ENCODE measurements at places on chromosomes 13 and 19.

GRCh38 chr13:90857921-90858320 lies 489.6 kb upstream of the MIR17HG start:
- DNase-seq, result no peak

- no peak for DNase-seq
Measured at GRCh38 chr13:97537110-97537509, 103.1 kb downstream of the RAP2A start.

DNA sequence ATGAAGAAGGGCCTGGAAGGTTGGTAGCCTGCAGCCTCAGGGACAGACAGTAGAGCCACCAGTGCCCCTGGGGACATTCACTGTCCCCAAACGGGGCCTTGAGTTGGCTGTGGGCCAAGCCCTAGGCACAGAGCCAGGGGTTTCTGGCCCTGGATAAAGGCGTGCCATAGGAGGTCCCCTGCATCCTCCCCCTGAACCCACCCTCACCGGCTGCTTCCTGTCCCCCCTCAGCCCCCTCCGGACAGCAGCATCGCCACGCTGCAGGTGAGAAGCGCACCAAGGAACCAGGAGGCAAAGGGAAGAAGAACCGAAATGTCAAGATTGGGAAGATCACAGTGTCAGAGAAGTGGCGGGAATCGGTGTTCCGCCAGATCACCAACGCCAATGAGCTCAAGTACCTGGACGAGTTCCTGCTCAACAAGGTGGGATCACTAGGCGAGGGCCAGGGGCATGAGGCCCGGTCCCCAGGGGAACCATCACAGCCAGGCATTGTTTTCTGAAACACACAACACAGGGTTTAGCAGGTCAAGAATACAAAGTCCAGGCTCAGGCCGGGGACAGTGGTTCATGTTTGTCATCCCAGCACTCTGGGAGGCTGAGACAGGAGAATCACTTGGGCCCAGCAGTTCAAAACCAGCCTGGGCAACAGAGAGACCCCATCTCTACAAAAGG lies 14.6 kb upstream of the USE1 start:
- DNase-seq, result no peak

DNA sequence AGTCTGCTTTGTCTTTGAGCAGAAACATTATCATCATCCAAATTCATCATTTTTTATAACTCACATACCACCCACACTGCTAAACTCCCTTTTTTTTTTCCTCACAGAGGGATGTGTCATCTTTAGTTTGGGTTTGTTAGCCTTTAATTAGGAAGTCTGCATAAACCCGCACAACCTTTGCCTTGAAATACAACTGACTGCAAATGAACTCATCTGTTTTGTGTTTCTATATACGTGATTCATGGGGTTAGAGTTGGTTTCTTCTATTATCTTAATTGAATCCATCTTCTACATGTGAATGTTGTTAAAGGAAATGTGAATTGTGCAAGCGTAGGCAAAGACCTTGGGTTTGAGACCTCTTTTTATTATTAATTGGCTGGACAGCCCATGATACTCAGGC lies 102.7 kb downstream of the SLAIN1 start:
- DNase-seq, result no peak

DNA sequence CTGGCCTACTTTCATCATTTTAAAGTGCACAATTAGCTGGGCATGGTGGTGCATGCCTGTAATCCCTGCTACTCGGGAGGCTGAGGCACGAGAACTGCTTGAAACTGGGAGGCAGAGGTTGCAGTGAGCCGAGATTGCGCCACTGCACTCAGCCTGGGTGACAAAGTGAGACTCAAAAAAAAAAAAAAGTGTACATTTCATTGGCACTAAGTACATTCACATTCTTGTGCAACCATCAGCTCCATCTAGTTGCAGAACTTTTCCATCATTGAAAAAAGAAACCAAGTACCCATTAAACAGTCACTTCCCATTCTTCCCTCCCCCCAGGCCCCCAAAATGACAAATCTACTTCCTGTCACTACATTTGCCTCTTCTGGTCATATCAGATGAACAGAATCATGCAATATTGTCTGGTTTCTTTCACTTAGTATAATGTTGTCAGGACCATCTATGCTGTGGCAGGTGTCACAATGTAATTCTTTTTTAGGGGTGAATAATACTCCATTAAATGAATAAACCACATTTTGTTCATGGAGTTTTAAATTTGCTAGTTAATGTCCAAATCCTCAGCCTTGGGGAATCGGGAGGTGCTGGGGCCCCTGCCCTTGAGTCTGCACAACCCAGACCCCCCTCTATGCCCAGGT lies 7.4 kb upstream of the SIGLEC11 start:
- no peak for DNase-seq

DNA sequence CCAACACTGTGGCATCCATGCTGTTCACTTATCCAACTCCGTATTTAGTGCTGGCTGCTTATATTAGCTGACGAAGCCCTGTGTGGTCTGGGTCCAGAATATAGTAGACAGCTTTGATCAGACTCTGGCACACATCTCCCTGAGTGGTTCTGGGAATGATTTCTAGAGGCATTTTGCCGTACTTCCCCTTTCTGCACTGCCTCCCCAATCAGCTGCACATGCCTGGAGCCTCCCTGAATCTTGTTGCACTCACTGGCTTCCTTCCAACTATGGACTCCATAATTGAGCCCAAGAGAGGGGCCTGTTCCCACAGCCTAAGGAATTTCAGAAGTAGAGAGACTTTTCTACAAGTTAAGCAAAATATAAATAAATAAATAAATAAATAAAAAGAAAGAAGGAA lies 30.4 kb upstream of the PCDH8 start:
- DNase-seq, result no peak

- DNase-seq, result no peak
Measured at GRCh38 chr13:60402022-60402421, 5.0 kb downstream of the TDRD3 start.

DNA sequence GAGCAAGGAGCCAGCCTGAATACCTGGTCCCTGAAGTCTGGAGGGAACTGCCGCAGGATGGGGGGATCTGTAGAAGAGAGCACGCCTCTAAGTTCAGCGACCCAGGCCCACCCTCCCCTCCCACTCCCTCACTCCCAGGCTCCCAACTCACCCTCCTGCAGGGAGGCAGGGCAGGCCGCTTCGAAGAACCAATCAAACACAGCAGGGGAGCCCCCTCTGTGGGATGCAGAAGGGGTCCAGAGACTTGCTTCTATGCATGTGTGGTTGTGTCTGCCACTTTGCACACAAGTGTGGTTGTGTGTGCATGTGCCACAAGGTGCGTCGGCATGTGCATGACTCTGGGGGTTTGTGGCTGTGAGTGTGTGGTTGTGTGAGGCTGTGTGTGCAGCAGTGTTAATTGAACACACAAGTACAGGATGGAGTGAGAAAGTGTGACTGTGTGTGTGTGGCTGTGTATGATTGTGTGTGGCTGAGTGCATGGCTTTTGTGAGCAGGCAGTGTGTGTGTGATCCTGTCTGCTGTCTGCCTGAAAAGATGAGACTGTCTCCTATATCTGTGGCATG lies 1.7 kb downstream of the DENND1C start:
- DNase-seq, result no peak

- no peak for DNase-seq
Measured at GRCh38 chr13:75196147-75196837, 285.7 kb downstream of the TBC1D4 start.

DNA sequence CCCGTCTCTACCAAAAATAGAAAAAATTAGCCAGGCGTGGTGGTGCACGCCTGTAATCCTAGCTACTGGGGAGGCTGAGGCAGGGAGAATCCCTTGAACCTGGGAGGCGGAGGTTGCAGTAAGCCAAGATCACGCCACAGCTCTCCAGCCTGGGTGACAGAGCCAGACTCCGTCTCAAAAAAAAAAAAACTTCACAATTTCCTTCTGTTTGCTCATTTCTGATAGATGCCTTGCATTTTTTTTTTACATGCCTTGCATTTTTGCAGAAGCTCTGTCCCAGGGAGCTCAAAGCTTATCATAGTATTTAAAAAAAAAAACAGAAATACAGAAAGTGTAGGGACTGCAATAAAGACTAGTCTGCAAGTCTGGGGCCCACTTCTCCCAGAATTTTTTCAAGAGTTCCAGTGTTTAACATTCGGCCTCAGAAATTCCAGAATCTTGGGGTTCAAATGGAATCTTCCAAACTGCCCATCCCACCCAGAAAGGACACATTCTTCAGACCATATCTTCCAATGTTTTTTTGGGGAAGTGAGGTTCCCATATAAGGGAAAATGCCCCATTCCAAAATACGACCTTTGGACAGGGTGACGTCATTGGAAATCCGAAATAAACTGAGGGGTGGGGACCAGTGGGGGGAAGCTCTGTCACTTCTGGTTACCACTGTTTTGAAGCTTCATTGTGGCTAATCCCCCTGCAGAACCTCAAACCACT lies 17.2 kb upstream of the RAB8A start:
- DNase-seq, result no peak

DNA sequence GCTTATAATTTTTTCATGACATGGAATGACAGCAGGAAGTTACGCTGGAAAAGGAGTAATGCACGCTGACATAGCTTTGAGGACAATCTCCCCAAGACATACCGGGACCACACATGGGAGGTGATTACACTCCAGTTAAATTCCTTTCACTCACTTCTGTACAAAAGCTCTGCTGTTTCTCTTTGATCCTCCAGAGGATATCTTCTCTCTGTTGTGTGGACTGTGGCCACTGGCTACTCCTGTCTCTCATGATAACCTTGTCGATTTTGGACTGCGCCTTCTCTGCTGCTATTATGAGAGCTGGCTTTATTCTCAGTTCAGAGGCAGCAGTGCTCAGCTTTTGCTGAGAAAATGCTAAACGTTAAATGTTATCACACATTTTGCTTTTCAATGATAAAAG lies 464.6 kb downstream of the FGF9 start:
- DNase-seq, result no peak

GRCh38 chr19:43464134-43464775 lies 1.2 kb downstream of the LYPD3 start:
- DNase-seq, result no peak

DNA sequence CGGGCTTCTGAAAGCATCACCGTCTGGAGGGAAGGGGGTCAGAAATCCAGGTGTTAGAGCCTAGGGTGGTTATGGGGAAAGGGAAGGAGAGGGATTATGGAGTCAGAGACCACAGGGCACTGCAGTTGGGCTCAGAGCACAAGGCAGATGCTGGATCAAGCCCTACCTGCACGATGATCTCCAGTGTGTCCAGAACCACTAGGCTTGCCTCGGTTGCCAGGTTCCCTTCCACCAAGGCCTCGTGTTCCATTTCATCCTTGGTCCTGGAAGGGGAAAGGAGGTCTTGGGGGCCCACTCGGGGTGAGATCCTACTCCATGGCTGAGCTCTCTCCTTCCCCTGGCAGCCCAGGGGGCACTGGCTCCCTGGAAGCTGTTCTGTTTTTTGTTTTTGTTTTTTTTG lies 17.0 kb upstream of the KANK2 start:
- no peak for DNase-seq

DNA sequence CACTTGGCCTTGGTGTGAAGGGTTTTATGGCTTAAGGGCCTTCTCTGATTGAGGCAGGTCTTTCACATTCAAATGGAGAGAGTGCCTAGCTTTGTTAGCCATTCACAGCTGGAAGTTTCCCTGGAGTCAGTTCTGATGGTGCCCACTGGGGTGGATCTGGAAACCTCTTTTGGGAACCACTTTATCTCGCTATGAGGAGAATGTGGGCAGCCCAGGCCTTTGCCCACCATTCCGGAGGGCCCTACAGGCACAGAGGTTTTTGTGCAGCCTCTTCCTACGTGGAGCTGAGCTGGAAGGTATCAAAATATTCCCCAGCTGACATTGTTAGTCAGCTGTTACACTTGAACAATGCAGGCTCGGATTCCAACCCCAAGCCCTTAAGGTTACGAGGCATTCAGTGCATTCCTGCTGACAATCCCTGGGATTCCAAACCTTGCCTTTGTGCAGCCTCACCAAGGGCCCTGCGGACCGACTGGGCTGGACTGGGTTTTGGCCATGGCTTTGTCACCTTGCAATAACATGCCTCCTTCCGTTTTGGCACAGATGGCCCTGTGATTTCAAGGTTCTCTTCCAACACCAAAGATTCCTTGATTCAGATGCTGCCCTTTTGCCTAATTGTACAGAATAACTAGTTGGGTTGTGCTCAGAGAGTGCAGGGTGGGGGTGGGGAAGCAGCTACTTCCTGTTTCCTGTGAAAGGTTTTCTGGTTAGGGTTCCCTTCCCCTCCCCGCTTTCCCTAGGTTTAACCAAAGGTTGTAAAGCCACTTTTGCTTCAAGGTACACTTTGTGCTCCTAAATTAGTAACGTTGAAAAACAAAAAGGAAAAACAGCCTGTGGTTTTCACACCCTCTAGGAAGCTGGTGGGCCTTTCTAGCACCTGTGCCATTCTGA lies 27.0 kb downstream of the SAE1 start:
- DNase-seq, result no peak

- no peak for DNase-seq
Measured at GRCh38 chr13:112252804-112253590, 123.2 kb upstream of the SPACA7 start.

DNA sequence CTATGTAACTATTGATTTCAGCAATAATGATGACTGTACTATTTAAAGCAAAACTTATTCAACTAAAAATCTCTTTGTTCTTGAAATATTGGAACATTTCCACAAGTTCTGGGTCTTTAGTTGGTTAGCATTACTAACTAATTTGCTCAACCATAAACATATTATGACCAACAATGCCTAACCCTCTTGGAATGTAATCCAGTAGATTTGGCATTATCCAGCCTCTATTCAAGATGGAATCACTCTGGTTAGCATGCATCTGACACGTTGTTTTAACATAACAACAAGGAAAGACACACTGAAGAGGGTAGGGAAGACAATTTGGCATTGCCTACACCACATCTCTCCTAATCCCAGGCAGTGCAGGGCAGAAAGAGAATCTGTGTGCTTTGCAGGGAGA lies 941.3 kb upstream of the PCDH20 start:
- DNase-seq, result no peak

DNA sequence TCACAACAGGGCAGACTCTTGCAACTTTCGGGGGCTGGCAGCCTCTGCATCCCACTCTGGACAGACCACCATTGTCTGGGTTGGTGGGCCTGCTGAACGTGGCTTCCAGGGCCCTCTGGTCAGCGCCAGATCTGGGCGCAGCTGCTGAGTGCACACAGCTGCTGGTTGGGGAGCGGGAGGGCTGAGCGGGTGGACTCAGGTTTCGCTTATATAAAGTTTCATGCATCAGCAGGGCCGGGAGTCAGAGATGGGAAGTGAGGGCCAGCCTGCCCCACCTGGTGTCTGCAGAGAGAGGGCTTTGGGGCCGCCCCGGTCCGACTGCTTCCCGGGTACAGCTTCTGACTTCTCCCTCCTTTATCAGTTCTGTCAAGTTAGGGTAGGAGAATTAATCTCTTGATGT lies 6.9 kb downstream of the ARHGEF7 start:
- no peak for DNase-seq

GRCh38 chr13:79533781-79534400 lies 52.9 kb downstream of the NDFIP2 start:
- no peak for DNase-seq

- DNase-seq, result no peak
Measured at GRCh38 chr13:108929532-108930206, 300.3 kb downstream of the MYO16 start.

DNA sequence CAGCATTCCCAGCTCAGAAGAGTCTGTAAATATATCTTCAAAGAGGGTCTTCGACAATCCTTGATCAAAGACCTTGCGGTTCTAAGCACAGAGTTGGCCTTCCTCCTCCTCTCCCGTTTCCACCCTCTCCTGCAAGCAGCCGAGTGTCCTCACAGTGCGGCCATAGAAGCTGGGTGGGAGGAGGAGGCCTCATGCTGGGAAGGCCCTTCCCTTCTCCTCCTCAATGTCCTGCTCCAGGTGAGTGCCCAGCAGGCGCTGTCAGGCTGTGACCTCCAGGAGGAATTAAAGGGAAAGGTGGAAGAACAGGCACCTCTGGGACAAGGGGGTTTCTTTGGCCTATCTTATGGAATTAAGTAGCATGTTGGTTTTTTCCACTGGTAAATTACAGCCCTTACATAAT lies 674.2 kb upstream of the ARGLU1 start:
- DNase-seq, result no peak
